ENCODE measurements at places on chromosomes 16 and 17. TPM values are rescaled to one million over a fixed set of nuclear protein-coding genes. Genes with fewer than 3 reads are reported as not detected.

GNAO1 gene
- 42.0 TPM for total RNA-seq

ASGR2 gene
- not detected for total RNA-seq

ITGAD gene
- not detected for total RNA-seq

LGALS9 gene
- 96.7 TPM for total RNA-seq

ZNF423 gene
- 0.29 TPM for total RNA-seq

C16orf96 gene
- total RNA-seq: 0.37 TPM

TMC6 gene
- 46.1 TPM for total RNA-seq

RNF157 gene
- total RNA-seq: 41.4 TPM

PDILT gene
- not detected for total RNA-seq

KRT36 gene
- not detected for total RNA-seq

KRTAP1-4 gene
- total RNA-seq: not detected

AGRP gene
- not detected for total RNA-seq

CDK5RAP3 gene
- 254 TPM for total RNA-seq

ABCA6 gene
- total RNA-seq: 36.2 TPM

- peak; percentile 66 for DNase-seq
Observed at GRCh38 chr17:74749279-74750038, 1.0 kb downstream of the NHERF1 start.

GRCh38 chr17:67156269-67157199 is 88.5 kb downstream of the HELZ start:
- DNase-seq: no peak

- DNase-seq: peak; percentile 37
Observed at GRCh38 chr17:40648384-40648968, 858 bp upstream of the SMARCE1 start.

GRCh38 chr17:65277576-65277975 is 140.4 kb downstream of the RGS9 start:
- DNase-seq: no peak

DNA sequence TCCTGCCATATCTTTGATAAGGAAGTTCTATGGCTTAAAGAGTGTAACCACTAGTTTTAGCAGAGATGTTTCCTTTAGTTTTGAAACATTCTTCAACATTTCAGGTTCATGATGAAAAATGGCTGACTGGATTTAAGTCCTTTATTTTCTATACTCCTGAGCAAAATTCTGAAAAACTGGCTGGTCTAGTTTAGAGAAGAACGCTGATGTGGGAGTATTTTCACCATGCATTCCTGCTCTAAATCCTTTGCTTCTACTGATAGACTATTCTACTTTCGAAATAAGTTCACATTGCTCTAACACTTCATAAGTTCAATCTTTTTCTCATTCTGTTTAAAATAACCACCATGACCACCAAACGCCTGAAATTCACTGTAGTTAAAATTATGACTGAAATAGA is 281.9 kb downstream of the FTO start:
- no peak for DNase-seq

DNA sequence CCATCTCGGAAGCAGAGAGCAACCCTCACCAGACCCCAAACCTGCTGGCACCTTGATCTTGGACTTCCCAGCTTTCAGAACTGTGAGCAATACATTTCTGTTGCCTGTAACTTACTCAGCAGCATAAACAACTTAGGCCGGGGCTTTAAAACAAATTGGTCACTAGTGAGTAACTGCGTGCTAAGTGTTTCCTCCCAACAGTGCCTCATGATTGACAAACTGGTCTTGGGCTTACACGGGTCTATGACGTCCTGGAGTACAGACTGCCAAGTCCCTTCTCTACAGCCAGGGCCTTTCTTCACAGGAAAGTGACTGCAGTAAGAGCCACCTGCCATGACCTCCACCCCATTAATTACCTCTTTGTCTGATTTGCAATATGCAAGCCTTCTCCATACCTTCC is 136.7 kb downstream of the XYLT1 start:
- no peak for DNase-seq

GRCh38 chr16:2211923-2212347 is 1.3 kb upstream of the BRICD5 start:
- no peak for DNase-seq

- DNase-seq: no peak
Observed at GRCh38 chr17:75430159-75430974, 24.9 kb upstream of the GRB2 start.

DNA sequence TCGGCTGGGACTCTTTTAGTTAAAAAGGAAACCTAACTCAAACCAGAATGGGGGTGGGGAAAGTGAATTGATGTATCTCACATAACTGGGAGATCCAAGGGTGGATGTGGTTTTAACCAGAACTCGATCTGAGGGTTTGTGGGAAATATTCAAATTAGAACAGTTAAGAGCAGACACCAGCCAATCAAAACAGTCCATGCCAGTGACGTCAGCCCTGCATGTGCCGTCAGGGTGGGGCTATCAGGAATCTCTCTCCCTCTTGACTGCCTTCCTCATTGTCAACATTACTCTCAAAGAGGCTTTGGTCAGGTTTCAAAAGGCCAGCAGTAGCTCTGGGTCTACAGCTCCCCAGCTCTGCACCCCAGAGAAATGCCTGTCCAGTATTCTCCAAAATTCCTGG is 94.2 kb upstream of the HSBP1 start:
- DNase-seq: no peak

GRCh38 chr17:71699907-71700306 is 420.9 kb upstream of the SOX9 start:
- no peak for DNase-seq

DNA sequence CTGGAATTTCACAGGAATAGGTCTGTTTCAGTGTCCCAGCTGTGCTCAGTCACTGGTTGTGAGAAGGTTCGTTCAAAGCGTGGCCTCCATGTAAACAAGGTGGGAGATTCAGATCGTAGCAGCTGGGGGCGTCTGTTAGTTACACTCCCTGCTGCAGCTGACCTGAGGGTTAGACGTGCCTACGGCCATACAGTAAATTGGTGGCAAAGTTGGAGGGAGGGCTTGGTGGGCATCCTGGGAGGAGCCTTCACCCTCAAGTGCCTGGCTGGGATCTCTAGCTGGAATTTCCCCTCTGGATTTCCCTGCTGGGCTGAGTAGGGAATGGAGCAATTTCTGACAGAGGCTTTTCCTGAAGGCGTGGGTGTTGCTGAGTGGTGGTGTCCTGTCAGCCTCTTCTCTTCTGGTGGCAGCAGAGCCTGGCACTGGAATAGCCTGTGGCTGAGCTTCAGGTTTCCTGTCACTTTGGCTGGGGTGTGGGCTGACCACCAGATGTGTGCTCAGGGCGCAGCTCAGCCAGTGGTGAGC is 6.4 kb downstream of the FCSK start:
- DNase-seq: peak; percentile 38

DNA sequence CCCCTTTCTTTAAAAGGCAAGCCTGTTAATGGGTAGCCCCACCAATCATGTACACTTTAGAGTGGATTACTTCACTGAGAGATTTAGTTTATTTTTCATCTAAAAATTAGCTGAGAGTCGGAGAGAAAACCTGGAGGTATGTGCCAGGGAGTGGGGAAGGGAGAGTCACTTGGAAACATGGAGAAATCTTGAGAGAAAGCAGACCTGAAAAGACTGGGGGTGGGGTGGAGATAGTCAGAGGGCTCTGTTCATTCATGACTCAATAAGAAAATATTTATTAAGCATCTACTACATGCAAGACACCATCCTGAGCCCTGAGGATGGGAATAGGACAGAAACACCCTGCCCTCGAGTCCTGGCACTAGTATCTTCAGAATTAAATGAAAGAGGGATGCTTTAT is 27.4 kb upstream of the RCVRN start:
- no peak for DNase-seq

DNA sequence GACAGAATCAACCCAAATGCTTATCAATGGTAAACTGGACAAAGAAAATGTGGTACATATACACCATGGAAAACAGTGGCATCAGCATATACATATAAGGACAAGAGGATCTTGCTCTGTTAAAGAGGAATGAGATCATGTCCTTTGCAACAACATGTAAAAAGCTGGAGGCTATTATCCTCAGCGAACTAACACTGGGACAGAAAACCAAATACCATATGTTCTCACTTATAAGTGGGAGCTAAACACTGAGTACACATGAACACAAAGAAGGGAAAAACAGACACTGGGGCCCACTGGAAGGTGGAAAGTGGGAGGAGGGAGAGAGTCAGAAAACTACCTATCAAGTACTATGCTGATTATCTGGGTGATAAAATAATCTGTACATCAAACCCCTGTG is 447.3 kb upstream of the MAF start:
- no peak for DNase-seq

DNA sequence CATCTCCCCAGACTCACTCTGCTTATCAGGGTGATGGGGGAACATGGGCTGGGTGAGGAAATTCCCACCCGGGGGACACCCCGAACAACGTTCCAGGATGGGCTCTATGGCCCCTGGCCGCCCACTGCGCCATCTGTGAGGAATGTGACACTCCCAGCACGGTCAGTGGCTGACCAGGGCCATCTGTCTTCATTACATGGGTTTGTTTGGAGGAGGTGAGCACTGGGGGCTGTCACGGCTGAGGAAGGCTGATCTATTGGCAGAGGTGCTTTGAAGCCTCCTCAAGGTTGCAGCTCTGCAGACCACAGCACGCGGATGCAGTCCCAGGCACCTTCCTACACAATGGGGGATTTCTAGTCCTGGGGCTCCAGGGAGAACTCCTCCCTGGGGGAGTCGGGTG is 214.1 kb upstream of the FOXF1 start:
- DNase-seq: no peak

DNA sequence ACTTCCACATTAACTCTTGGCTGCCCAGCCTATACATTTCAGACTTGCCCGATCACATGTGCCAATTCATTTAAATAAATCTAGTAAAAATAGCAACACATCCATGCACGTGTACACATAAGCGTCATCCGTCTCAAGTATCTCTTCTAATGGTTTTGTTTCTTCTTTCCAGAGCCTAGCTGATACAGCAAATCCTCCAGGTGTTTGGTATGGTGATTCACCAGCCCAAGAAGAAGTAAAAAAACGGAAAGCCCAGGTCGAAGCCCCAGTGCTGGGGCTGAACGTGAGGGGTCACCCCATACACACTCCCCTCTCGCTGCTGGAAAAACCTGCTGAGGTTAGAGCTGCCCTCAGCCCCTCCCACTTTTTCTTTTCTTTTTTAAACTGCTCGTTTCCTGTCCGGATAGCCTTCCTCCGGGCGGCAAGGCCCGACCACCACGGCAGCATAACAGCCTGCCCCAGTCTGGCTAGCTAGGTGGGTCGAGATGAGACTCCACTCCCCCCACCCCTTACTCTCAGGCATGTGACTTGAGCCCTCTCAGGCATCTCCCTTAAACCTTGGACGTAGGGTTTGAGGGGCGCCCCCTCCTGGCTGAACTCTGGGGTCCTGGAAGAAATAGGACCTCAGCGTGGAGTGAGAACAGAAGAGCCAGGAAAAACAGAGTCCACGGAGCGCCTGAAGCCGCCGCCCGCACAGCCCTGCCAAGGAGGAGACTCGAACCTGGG is 13.9 kb upstream of the OR1F1 start:
- DNase-seq: no peak

- peak; percentile 69 for DNase-seq
Observed at GRCh38 chr17:74270333-74270732, 3.7 kb upstream of the DNAI2 start.

GRCh38 chr17:81487487-81488275 is 24.9 kb downstream of the ACTG1 start:
- DNase-seq: peak; percentile 85

DNA sequence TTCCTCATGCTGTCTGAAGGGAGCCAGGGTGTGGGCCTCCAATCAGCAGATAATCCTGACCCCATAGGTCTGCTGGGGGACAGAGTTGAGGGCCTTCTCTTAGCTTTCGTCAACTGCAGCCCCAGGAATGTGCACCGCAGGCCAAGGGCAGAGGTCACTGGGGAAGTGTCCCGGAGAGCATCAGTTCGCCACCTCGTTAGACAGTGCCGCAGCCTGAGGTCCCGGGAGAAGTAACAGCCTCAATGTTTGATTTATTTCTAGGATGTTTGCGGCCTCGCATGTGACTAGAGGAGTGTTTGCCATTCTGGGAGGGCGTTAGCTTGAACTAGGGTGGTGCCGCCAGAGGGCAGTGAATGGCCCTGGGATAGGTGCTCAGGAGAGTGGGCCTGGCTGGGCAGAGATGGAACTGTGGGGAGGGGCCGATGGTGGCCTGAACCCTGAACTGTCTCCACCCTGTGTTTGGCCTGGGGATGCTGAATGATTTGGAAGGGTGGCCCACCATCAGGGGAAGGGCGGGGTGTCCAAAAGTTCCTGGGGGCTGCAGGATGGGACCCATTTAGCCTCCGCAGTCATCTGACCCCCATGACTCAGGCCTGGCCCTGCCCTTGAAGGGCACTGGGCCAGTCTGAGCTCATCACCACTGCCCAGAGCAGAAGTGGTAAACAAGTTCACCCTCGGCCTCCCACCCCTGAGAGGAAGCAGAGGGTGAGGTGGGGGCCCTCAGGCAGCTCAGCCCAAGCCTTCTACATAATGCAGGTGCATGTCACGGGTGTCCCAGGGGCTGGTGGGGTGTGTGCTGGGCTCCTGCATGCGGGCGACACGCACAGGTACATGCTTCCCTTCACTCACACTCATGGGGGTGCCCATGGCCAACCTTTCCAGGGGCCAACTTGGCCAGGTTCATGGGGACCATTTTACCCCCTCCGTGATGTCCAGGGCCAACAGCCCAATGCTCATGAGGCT is 12.4 kb upstream of the TAC4 start:
- DNase-seq: peak; percentile 36

DNA sequence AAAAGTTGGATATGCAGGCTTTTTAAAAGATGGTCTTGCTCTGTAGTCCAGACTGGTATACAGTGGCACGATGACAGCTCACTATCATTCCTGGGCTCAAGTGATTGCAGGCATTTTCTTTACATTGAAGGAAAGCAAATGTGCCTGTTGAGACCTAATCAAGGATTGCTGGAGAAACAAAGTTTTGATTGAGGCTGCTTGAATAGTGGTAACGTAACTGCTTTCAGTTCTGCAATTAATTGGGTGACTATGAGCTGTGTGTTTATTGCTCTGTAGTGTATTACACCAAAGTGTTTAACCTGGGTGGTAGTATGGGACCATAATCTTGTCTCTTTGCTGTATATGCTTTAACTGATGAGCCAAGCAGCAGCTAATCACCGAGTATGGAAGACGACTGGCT is 2.3 kb downstream of the UBB start:
- DNase-seq: no peak

GRCh38 chr17:68310152-68310551 is 18.9 kb downstream of the ARSG start:
- DNase-seq: no peak

DNA sequence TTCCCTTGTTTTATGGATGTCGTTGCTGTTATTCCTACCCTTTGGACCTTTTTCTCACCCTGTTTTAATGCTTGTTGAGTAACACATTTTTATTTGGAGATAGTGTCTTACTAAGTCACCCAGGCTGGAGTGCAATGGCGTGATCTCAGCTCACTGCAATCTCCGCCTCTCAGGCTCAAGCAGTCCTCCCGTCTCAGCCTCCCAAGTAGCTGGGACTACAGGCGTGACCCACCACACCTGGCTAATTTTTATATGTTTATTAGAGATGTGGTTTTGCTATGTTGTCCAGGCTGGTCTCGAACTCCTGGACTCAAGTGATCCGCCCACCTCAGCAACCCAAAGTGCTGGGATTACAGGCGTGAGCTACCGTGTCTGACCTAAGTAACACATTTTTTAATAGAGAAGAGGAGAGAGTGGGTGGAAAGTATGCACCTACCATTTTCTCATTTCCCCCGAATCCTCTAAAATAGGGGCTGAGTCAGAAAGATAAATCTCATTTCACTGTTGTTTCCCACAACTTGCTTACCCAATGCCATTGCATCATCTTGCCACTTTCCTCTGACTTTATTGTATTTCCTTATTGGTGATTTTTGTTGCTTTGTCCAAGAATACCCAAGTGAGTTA is 7.0 kb downstream of the DHX40 start:
- no peak for DNase-seq

- peak; percentile 91 for DNase-seq
Observed at GRCh38 chr16:85611444-85612190, 1.5 kb upstream of the GSE1 start.

- DNase-seq: no peak
Observed at GRCh38 chr16:17359788-17360390, 110.9 kb downstream of the XYLT1 start.

Measured in stomach (tissue), 19 donors.